ENCODE measurements at places on chromosomes 6 and 20.

DNA sequence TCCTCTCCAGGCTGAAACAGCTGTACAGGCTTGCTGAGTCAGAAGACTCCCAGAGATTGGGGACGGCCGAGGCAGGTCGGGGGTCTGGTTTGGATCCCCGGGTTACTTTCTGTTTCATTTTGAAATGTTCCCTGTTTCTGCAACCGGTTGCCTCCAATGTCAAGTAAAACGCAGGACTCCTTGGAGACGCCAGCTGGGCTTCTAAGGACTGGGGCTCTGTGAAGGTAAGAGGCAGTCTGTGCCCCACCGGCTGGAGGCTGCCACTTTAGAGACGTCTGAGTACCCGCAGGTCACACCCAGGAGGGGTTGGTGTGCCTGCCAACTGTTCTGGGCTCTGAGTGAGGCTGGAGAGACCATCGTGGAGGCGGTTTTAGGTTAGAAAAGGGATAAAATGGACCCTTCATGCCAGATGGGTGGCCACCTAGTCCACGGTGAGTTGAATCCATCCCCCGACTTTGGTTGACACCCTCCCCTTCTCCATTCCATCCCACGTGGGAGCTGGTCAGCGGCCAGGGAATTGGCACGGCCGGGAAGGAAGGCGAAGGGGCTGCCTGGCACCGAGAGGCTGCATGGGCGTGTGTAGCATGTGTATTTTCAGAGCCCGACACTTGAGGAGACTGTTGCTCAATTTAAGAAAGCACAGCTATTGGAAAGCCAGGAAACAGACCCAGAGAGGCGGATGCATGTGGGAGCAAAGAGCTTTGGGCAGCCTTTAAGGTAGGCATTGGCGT is 240.9 kb downstream of the PHACTR1 start:
- no peak for DNase-seq

- DNase-seq = no peak
Measured at GRCh38 chr6:80608881-80609280, 502.4 kb downstream of the BCKDHB start.

GRCh38 chr20:3103369-3104032 is 19.0 kb upstream of the AVP start:
- DNase-seq = no peak

- DNase-seq = peak; percentile 6
Measured at GRCh38 chr6:149864578-149865535, 698 bp upstream of the LRP11 start.

- DNase-seq = peak; percentile 82
Measured at GRCh38 chr20:31514154-31515071, at the start of gene HM13. Gene HM13, plus strand, starts transcription at chr20:31514442. Its CDS starts 110 bp downstream, at chr20:31514552.

- DNase-seq = no peak
Measured at GRCh38 chr6:159017757-159018559, 18.0 kb upstream of the RSPH3 start.

DNA sequence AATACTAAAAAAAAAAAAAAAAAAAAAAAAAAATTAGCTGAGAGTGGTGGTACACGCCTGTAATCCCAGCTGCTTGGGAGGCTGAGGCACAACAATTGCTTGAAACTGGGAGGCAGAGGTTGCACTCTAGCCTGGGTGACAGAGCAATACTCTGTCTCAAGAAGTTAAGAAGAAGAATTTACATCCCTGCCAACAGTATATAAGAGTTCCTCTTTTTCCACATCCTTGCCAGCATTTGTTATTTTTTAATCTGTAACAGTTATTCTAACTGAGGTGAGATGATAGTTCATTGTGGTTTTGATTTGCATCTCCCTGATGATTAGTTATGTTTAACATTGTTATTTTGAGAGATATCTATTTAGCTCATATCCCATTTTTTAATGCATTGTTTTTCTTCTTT is 20.3 kb upstream of the DYNLRB1 start:
- DNase-seq = no peak

- no peak for DNase-seq
Measured at GRCh38 chr6:168165891-168166290, 86.9 kb upstream of the FRMD1 start.

- DNase-seq = no peak
Measured at GRCh38 chr20:18188434-18188833, 50.8 kb downstream of the KAT14 start.

- no peak for DNase-seq
Measured at GRCh38 chr20:17807651-17808050, 107.9 kb downstream of the BANF2 start.

DNA sequence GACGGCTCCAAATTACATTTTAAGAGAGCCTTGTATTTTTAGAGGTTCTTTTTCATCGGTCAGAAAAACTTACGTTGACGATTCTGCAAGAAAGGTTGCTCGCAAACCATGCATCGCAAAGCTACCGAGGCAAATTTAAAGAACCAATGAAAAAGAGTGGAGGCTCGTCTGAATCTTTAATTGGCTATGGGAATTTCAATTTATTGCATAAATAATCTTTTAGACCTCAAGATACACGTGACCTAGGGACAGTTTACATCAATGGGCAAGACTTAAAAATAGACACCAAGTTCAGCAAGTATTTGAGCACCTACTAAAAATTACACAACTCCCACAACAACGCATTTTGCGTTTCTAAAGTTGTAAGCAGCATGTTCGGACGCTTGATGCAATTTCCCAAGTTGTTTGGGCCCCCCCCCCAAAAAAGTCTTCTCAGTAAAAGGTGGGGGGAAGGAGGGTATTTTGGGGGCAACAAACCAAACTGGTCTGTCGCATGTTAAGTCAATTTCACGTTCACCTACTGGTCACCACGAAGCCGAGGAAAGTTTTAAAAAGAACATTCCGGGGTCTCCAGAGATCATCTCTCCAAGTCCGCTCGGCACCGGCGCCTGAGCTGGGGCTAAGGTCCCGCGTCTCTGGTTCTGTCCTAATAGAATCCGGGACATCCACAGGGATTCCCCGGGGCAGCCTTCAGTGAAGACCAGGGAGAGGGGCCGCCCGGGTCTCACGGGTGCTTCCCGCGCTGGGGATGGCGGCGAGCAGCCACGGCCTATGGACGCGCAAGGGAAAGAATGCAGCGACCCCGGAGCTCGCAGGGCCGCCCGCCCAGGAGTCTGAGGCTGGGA is 851 bp downstream of the SNX5 start:
- no peak for DNase-seq

DNA sequence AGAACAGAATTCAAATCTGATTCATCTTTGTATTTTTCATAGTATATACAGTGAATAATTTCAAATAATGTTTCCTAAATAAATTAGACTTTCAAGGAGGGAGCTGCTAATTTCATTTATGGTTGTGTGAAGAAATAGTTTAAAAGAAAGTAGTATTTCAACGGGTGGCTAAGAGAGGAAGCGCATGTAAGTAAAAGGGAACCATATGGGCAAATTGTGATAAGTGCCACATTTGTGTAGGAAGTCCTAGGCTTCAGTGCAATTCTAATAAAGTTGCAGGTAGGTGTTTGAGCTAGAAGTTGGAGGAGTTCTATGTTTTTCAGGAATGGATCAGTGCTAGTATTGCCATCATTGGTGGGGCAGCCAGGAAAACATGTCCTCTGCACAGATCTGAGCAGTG is 178.8 kb upstream of the PRDM1 start:
- no peak for DNase-seq

- DNase-seq = no peak
Measured at GRCh38 chr6:46329568-46329967, 158.8 kb upstream of the ENPP5 start.

DNA sequence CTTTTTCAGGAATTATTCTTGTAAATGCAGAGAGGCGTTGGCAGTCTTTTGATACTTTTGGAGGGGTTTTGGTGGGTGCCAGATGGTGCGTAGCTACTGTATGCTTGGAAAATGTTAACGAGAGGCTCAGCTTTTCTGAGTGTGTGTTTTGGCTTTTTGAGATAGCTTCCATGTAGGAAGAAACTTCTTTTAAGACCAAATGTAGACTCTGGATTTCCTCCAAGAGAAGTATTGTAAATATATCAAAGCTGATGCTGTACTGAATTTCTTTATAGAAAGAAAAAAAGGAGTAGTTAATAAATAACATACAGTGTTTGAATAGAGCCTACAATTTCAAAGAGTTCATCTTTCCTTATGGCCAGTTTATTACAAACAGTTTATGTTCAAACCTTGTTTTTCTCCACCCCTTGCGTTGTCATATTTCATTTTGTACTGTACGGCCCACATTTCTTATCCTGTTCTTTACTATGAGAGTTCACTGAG is 16.7 kb downstream of the TIAM2 start:
- no peak for DNase-seq

- no peak for DNase-seq
Measured at GRCh38 chr6:144753023-144753705, 468.0 kb downstream of the UTRN start.

DNA sequence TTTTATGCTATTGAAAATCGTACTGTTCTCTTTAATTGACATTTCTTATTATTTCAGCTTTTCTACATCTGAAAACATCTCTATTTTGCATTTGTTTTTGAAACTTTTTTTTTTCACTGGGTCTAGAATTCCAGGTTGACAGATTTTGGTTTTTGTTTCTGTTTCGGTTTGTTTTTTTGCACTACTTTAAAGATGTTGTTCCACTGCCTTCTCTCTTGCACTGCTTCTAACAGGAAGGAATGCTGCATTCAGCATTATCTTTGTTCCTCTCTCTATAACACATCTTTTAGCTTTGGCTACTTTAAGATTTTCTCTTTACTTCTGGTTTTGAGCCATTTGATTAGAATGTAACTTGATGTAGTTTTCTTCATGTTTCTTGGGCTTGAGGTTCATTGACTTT is 20.1 kb upstream of the SLC17A1 start:
- DNase-seq = no peak

DNA sequence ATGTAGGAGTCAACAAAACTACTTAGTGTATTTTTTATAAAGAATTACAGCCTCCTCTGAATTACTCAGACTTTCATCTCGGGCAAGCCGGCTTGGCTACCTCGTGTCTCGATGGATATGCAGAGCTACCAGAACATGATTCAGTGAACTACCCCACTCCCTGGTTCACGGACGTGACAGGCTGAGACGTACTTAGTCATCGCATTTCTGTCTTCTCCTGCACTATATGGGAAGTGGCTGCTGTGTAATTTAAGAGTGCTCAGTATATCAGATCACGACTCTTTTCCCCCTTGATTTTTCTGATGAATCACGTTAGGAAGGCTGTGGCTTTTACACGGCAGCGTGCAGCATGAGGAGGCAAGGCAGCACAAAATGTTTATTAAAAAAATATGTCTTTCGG is 302.7 kb upstream of the ZFP64 start:
- peak; percentile 26 for DNase-seq

- DNase-seq = no peak
Measured at GRCh38 chr20:20950620-20951019, 155.5 kb downstream of the LINC00237 start.

- no peak for DNase-seq
Measured at GRCh38 chr6:128474933-128475332, 45.5 kb downstream of the PTPRK start.

GRCh38 chr6:130457605-130458004 is 91.8 kb downstream of the TMEM200A start:
- no peak for DNase-seq

DNA sequence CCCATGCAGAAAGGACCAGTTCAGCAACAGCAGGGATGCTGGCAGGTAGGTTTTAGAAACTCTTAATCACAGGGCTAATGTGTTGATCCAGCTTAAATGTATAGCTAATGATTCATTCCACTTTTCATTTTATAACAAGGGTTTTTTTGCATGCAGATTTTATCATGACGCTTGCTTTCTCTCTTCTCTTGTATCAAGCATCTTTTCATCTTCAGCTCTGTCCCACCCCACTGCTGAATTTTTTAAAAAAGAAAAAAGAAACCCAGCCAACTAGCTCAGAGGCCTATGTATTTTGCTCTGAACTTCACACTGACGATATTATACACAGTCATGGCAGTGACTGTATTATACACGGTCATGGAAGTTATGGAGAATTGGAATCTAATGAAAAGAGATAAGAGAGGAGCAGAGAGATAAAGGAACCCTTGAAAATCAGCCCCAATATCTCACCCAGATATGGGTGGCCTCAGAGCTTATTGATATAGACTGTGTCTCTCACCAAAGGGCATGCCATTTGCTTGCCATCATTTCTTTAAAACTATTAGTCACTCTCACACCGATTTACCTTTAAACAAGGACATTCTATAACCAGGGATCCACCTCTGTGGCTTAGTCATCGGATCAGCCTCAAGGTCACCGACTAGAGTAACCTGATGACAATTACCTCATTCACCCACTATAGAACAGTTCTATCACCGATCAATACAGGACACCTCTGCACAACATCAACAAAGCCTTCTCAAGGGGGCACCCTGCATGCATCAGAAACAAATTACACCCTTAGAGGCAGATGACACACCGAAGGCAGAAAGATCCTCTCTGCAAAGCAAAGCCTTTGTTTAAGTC is 222.0 kb downstream of the ATXN1 start:
- DNase-seq = no peak

DNA sequence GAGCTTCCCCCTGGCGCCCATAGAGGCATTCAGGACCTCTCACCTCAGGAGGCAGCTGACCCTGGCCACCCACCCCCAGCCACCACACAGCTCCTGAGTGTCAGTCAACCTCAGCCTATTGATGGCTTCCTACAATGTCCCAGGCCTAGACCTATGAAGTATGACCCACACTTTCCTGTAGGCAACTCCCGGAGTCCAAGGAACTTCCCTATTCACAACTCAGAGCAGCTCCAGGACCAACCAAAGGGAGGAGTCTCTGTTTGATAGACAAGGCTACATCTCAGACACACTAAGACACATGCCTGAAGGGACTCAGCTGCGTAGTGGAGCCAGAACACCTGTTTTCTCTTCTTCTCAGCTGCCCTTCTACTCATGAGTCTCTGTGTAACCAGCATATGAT is 169.1 kb downstream of the MAFB start:
- no peak for DNase-seq

DNA sequence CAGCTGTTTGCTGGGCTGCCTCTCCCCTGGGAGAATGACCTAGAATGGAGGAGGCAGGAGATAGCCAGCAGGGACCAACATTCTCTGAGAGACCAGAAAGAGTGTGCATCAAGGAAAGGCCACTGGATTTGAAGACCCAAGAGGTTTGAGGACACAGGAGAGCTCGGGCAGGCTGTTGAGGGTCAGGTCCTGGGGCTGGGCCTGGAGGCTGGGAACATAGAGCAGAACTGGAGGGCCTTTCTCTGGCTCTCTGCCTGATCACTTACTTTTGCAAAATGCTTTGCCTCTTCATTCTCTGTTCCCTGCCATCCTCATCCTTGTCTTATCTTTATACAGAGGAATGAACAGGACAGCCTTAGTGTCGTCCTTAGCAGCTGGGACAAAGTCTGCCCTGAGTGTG is 2.5 kb downstream of the IYD start:
- DNase-seq = no peak

GRCh38 chr20:8073024-8073832 is 53.7 kb upstream of the TMX4 start:
- no peak for DNase-seq

- DNase-seq = no peak
Measured at GRCh38 chr20:51488331-51488730, 54.2 kb downstream of the NFATC2 start.

Measured in stimulated activated CD4-positive, alpha-beta T cell treated with anti-CD3 and anti-CD28 coated beads, Interleukin-2, amount 100 ng/mL, for 48 hours (primary cell).